ENCODE measurements at places on chromosomes 4 and X.

DNA sequence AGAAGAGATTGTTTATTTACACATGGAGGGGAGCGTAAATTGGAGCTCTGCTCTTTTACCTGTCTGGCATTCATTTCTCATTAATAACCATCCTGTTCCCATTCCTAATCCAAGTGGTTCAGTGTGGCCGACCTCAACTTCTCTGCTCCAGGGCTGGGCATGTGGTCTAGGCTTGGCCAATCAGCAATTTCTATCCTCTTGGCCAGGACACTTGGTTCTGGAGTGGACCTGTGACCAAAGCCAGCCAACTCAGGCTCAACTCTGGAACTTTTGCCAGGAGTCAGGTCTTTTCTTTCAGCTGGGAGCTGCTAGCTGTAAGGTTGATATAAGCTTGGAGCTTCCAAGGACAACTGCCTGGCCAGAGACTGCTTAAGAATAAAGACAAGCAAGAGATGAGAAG lies 15.6 kb upstream of the RASL11B start:
- DNase-seq = no peak

DNA sequence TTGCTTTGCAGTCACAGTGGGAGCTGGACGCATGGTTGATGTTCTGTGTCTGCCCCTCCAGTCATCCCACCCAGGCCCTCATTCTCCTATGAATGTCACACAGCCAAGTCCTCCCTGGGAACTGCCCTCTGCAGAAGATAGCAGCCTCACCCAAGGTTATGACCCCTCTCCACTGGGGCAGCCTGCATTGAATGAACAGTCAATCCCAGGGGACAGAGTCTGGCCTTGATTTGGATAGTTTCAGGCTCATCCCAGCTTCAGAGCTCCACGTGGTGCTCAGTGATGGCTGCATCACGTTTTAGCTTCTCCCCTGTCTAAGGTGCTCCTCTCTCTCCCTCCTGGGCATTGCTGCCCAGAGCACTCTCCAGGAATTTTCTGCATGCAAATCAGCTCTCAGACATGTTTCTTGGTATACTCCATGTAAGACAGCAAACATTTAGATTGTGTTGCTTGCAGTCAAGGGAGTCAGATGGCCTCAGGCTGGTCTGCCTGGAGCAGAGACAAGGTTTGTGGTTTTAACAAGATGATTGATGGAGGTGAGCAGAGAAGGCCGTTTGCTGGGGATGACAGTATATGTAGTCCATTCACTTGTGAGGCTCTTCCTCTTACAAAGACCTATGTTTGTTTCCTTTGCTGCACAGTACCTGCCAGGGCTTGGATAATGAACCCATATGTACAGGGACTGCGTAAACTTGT lies 56.1 kb upstream of the MSX1 start:
- DNase-seq = no peak

DNA sequence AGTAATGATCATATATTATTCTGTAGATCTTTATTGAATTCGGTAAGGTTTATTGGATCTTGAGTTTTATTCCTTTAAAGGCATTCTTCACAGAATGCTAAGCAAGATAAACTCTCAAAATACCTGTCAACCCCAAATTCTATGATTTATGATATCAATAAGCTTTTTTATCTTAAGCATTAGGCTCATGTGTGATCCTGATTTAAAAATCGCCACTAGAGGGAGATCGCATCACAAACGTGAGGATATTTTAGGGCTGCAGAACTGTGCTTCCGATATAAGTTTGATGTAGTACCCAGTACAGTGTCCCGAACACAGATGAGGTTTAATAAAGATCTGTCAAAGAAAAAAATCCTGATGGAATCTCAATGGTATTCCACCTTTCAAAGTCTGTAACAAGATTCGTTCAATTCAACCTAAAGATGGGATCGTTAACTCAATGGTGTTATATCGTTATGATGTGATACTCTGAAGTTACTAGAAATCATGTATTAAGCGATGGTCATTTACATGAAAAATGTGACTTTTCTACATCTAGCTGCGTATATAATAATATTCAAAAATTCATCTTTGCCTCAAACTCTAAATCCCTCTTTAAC lies 169.0 kb downstream of the CORIN start:
- peak; percentile 33 for DNase-seq

DNA sequence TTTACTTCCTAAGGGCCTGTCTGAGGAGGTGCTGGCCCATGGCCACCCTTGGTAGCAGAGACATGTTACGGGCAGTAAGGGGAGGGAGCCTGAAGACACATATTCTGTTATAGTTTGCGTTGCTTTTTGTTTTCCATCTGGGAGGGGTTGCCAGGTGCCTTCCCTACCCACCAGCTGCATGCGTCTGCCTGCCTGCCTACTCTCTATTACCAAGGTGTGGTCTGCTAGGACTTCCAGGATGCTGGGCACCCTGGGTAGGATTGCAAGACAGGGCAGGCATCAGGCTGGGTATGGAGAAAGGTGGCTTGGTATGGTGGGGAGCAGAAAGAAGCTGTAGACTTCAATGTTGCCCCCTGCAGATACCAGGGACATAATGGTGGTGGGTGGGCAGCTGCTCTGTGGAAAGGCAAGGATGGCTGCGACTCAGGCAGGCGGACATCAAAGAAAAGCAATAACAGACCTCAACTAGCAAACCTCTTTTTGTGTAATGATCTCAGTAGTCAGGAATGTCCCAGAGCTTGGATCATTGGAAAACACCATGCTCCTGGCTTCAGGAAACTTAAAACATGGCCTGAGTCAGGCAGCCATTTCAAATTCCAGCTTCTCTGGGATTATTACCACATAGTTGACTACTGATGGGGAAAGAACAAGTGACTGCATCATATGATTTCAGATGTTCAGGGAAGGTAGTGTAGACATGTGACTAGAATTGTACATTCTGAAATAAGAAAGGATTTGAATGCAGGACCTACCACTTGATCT lies 67.8 kb downstream of the HOPX start:
- no peak for DNase-seq

DNA sequence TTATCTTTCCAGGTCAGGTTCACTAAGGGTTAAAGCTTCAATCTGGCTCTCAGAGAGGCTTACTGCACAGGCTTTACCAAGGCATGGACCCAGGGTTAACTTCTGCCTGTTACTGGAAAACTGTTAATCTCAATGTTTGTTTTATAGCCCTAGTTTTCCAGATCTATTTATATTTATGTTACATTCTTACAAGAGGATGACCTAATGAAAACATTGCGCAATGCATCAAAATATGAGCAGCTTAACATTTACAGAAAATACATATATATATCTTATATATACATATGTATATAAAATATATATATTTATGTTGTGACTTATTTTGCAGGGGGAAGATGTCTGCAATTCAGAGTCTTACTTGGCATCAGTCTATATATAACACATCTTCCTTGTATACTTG lies 112.3 kb downstream of the PCDH19 start:
- DNase-seq = no peak

DNA sequence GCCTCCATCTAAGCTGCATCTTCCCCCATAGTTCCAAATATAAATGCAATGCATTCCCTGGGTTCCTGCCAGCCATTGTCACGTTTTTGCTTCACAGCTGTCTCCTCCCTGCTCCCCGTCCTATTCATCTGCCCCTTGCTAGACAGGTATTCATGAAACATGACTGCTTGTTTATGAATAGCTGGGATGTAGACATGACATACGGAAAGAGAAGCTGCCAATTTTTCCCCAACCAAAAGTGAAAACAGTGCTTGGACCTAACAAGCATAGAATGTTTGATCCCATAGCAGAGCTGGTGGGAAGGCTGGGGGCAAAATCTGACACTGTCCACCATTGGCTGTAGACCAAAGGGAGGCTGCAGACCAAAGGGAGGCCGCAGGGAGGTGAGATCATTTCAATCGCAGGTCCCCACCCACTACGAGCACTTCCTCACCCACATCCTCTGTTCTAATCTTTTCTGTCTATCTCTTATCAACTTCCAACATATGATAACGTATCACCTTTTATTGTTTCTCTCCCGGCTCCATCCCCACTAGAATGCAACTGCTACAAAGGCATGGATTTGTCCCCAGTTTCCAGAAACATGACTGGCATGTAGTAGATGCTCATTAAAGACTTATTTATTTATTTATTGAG lies 8.5 kb upstream of the GYG2 start:
- no peak for DNase-seq
